ENCODE measurements at places on chromosomes 5 and 9.

- no peak for DNase-seq
Measured at GRCh38 chr9:94086486-94087345, 2.5 kb downstream of the PTPDC1 start.

GRCh38 chr9:114275246-114276004, 47.5 kb upstream of the ORM1 start:
- no peak for DNase-seq

DNA sequence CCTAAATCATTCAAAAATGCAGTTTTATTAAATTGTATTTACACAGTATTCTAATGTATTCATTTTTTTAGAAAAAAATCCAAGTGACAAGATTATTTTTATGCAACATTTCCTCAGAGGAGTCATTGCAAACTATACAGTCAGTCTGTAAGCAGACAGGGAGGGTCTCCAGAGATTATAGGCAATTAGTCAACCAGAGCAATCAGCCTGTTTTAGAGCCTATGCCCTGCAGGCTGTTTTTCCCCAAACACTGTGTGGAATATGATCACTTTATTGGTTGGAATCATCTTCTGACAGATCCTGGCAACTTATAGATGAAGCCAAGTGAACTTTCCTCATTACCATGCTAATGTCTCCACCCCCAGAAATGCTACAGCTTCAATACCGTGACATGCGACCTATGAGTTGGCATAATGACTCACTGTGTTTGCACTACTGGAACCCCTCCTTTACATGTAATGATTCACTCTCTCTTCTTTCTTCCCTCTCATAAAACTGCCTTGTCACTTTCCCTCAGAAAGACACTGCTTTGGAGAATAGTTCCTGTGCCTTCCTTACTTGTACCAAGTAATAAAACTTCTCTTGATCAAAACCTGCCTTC, 577.7 kb upstream of the FTMT start:
- no peak for DNase-seq

DNA sequence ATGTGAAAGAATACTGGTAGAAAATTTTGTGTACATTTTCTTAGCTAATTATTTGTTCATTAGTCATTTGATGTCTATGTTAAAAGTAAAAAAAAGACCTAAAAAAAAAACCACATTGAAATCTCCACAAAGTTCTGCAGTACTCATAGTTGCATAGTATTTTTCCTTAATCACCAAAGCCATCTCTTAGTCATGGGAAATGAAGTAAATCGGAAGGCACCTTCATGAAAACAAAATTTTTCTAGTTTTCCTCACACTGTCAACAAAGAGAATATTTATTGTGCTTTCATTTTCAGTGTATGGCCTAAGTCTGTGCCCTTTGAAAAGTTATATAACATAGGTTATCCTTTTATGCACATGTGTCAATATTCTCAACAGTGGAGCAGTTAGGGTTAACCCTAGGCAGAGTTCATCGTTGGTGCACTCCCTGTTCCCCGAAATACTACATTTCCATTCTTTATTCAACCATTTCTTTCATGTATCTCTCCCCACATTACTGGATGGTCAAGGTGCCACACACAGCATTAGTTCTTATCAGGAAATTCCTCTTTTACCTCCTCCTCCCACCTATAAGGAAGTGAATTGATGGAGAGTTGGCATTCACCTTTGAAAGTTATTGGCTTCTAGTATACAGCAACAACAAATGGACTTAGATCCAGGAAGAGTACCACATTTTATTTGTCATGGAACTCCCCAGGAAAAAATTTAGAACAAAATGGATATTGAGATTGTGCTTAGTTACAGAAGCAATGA, 93.1 kb downstream of the NUDT12 start:
- no peak for DNase-seq

DNA sequence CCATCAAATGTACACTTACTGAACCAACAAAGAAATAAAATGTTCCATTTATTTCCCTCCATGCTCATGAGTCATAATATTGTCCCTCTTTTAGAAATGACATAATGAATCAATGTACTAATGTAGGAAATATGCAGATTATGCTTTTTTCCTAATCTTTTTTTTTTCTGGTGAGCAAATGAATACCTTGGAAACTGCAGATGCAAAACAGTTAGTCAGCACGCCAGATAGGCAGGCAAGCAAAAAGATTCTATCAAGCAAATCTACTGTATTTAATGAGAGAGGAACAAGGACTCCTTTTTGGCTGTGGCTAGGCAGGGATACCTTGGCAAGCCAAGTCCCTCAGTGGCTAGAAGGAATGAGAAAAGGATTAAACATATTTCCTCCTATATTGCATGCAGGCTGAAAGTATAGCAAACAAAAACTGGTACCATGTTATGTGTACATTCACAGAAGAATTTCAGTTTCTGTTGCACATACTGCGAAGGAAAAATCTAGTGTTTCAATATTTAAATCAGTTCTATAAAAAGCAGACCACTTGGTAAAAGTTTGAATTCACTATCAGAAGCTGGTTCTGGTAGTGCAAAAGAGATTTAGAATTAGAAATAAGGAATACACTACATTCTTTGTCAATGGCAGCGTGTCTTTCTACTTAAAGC, 605.4 kb downstream of the TLE1 start:
- DNase-seq = no peak
